ENCODE measurements at places on chromosomes 11 and 22.

- DNase-seq = no peak
These were observed 7.2 kb downstream of the AHNAK start for GRCh38 chr11:62539238-62539925.

- no peak for DNase-seq
These were observed 867.1 kb downstream of the OPCML start for GRCh38 chr11:132665205-132665604.

- DNase-seq = peak; percentile 81
These were observed 99.4 kb upstream of the BLID start for GRCh38 chr11:122215244-122215992.

GRCh38 chr22:43114958-43115357, 4.4 kb downstream of the BIK start:
- no peak for DNase-seq
